ENCODE measurements at places on chromosomes 7 and 10. TPM values are rescaled to one million over a fixed set of nuclear protein-coding genes. Genes with fewer than 3 reads are reported as not detected.

Gene CTNNA3
- under 0.01 TPM for total RNA-seq

Gene KAZALD1
- 4.5 TPM for total RNA-seq

DNA sequence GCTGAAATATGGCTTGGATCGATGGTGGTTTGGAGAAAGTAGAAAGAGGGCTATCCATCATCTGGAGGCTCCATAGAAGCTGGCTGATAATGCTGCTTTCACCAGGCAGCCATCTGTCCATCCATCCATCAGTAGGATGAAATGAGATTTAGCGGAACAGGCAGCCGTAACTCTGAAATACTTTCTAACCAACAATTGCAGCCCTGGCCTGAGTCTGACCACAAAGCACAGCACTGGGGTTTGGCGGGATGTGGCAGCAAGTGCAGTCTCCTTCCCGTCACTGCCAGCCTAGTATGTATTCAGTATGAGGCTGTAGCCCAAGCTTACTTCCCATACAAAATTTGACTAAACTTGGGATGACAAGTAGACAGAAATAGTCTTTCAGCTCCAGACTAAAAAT is 38.0 kb downstream of the R3HCC1L start:
- no peak for DNase-seq

- no peak for DNase-seq
These were observed 36.0 kb downstream of the NRCAM start for GRCh38 chr7:108419961-108420908.

- no peak for DNase-seq
These were observed 26.4 kb downstream of the PDLIM1 start for GRCh38 chr10:95264227-95265051.

Measured in epithelial cell of proximal tubule (primary cell).